ENCODE measurements at places on chromosomes 2 and 18.

DNA sequence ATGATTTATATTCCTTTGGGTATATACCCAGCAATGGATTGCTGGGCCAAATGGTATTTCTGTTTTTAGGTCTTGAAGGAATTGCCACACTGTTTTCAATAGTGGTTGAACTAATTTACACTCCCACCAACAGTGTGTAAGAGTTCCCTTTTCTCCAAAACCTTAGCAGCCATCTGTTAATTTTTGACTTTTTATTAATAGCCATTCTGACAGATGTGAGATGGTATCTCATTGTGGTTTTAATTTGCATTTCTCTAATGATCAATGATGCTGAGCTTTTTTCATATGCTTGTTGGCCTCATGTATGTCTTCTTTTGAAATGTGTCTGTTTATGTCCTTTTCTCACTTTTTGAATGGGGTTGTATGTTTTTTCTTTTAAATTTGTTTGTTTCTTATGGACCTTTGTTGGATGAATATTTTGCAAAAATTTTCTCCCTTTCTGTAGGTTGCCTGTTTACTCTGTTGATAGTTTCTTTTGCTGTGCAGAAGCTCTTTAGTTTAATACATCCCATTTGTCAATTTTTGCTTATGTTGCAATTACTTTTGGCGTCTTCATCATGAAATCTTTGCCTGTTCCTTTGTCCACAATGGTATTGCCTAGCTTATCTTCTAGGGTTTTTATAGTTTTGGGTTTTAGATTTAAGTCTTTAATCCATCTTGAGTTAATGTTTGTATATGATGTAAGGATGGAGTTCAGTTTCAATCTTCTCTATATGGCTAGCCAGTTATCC, 119.7 kb upstream of the XIRP2 start:
- no peak for DNase-seq

- DNase-seq, result no peak
Measured at GRCh38 chr2:64455545-64455944, 1.6 kb downstream of the LGALSL start.

DNA sequence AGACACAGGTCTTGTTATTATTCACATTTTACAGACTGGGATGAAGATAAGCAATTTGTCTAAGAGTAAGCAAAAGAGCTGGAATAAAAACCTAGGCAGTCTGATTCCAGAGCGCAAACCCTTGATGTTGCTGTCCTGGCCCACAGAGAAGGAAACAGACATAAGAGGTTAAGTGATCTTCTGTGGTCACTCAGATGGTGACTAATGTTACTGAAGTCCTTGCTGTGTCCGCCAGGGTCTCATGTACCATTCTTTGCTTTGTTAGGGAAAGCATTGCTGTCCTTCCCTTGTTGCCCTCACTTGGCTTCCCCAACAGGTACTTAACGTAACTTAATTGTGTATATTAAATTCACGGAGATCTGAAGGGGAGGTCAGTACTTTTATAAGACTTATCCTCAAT, 14.9 kb upstream of the FAP start:
- no peak for DNase-seq

DNA sequence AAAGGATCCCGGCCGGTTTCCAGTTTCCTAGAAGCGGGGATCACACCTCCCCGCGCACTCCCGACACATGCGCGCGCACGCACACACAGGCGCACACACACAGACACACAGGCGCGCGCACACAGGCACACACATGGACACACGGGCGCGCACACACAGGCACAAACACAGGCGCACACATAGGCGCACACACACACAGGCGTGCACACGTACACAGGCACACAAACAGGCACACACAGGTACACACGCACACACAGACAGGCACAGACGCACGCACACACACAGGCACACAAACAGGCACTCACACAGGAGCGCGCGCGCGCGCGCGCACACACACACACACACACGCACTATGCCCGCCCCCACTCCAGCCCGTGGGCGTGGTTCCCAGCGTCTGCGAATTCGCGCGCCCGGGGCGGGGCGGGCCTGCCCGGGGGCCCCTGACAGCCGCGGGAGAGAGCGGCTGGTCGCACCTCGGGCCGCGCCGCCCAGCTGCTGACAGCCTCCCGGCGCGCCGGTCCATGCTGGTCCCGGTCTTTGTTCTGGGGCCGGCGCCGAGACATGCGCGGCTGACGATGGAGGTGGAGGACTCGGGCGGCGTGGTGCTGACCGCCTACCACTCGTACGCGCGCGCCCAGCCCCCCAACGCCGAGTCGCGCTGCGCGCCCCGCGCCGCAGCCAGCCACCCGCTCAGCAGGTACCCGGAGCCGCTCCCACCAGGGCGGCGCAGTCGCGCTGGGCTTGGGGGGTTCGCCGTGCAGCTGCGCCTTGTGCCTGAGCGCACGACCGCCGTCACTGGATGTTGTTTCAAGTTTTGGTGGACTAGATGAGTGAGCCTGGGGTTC, at the start of gene ARHGAP28:
Gene ARHGAP28, plus strand, starts transcription at position 470 of the 845 bp plus-strand sequence. Its CDS starts 106 bp downstream, at position 576.
- DNase-seq, result peak; percentile 93

DNA sequence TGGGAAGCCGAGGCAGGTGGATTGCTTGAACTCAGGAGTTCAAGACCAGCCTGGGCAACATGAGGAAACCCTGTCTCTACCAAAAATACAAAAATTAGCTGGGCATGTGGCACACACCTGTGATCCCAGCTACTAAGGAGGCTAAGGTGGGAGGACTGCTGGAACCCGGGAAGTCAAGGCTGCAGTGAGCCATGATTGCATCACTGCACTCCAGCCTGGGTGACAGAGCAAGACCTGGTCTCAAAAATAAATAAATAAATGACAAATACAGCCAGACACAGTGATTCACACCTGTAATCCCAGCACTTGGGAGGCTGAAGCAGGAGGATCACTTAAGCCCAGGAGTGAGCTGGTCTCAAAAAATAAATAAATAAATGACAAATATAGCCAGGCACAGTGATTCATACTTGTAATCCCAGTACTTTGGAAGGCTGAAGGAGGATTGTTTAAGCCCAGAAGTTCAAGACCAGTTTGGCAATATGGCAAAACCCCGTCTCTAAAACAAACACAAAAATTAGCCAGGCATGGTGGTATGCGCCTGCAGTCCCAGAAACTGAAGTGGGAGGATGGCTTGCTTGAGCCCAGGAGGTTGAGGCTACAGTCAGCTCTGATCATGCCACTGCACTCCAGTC, 6.2 kb downstream of the KANSL3 start:
- no peak for DNase-seq

DNA sequence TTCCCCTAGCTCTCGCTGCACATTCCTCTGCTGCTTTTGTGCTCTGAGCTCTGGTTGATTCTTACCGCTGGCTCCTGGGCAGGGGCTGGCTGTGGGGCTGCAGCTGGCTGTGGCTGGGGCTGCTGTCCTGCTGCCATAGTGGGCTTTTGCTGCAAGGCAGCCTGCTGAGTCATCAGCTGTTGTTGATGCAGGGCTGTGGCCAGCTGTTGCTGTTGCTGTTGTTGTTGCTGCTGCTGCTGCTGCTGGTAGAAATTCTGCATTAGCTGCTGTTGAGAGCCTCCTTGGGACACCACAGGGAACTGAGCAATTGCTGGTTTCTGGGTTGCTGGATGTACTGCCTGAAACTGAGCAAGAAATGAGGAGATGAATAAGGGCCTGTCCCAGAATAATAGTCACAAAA, 77.2 kb upstream of the NFU1 start:
- DNase-seq, result peak; percentile 36

- no peak for DNase-seq
Measured at GRCh38 chr18:79875931-79876461, 75.5 kb downstream of the SLC66A2 start.

GRCh38 chr2:69644506-69644979, 1.0 kb upstream of the AAK1 start:
- DNase-seq, result no peak

DNA sequence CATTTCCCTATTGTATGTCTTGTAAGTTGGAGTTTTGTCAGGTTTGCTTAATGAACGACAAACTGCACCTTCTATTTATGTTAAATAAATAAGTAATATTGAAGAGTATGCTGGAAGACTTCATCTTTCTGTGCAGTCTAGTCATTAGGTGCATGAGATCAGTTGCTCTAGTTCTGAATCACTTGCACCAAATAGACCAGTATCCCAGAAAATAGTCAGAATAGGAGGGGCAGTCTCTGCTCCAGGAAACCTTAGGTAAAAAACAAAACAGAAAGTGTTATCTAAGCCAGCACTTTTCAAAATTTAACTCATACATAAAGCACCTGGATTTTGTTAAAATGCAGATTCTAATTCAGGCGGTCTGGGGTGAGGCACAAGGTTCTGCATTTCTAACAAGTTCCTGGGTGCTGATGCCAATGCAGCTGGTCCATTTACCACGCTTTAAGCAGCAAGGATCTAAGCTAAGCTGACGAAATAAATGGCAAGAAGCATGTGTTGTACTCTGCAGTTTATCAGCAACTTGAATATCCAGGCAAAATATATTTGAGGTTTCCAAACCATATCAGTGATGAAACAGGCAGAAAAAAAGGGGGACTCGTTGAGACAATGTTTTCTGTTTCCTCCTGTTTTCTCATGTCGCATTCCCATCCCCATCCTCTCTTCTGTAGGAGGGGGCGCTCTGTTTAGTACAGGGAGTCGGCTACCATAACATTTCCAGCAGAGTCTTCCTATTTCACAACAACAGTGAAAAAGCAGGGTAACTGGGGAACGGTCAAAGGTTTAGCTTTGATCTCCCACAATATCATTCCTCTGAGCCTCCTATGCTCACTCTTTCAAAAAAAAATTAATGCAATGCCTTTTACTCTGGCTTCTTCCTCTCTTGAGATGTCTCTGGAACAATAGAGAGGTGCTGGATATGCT, 106.4 kb downstream of the MBD2 start:
- DNase-seq, result no peak

- DNase-seq, result no peak
Measured at GRCh38 chr2:171814883-171815282, 79.2 kb downstream of the SLC25A12 start.

- DNase-seq, result no peak
Measured at GRCh38 chr18:2409906-2410305, 161.4 kb downstream of the METTL4 start.

DNA sequence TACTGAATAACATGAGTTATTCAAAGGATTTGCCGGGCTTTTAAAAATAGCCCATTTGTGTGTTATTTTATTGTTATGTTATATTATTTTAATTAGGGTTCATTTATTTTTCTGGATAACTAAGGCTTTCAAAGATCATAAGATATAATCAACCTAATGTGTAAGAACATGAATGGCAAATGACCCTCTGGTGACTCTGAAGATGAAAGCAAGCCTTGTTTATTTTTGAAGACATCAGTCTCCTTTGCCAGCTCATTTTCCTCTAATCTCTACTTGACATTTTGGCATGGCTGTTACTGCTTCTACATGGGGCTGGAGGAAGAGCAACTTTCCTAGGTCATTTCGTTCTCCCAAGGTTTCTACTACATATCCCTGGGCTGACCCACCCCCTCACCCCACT, 10.6 kb downstream of the FAP start:
- no peak for DNase-seq

DNA sequence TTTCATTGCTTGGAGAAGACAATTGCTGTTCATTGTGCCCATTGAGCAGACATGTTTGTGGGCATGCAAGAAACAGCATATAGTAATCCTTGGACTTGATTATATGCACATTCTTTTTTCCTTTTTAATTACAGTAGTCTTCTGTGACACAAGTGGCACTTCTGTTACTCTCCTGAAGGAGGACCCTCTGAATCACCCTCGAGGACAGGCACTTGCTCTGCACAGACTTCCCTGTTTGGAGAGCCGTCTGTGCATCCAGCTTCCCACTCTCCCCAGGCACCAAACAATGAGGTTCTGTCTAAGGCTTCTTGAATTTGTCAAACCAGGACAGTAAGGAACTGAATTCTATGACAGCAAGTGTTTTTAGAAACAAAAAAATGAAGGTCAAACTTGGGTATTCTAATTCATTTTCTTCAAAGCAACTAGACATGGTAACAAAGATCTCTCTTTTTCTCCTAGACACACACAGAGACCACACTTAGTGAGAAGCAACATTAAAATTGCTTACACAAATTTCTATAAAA, 844.6 kb upstream of the ID2 start:
- DNase-seq, result no peak

GRCh38 chr18:46719388-46719787, 37.5 kb downstream of the ST8SIA5 start:
- DNase-seq, result no peak

GRCh38 chr18:10045296-10045891, 131.6 kb downstream of the VAPA start:
- DNase-seq, result no peak

DNA sequence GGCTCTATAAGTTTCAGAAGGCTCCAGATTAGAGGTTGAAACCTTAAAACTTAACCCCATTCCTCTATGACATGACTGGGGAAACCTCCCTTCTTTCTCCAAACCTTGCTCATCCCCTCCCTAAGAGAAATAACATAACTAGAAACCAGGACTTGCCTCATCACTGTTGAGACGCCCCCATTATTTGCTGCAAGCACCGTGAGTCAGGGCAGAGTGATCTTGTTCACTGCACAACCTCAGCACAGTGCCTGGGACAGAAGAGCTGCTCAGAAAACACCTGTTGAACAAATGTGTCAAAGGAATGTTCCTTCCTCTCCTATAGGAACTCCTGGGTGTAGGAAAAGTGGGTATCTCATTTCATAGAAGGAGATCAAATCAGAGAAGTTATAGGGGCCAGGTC, 132.7 kb upstream of the CTAGE1 start:
- DNase-seq, result no peak

DNA sequence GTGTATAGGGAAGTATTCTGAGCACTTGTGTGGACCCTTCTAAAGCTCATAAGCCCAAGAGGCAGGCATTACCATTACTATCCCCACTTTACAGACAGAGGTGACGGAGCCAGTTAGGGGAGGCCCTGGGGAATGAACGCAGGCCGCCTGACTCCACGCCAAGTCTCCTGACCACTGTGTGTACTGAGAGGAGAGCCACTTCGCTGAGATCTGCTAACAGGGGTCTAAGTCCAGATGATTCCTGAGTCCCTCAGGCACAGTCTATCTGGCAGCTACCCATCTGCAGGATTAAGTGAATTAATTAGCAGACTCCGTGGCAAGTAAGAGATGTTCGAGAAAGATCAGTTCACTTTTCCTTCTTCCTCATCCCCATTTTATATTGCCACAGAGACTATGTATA, 13.7 kb downstream of the CYB5A start:
- DNase-seq, result no peak

DNA sequence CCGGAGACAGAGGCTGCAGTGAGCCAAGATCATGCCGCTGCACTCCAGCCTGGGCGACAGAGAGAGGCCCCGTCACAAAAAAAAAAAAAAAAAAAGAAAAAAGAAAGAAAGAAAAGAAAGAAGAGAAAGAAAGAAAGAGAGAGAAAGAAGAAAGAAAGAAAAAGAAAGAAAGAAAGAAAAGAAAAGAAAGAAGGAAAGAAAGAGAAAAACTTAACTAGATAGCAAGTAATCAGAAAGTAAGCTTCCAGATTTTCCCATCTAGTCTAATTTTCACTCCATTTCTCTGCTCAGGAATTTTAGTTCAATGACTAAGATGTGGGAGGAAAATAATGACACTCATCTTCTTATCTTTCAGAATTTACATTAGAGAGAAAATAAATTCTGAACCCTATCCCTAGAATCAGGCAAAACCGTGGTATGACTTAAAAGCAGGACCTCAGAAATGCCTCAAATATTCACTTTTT, 2.4 kb downstream of the GFPT1 start:
- no peak for DNase-seq
